ENCODE measurements at places on chromosomes 7 and 10.
A peak's percentile ranks its signal among the peaks of the same experiment; 100 is the strongest.

DNA sequence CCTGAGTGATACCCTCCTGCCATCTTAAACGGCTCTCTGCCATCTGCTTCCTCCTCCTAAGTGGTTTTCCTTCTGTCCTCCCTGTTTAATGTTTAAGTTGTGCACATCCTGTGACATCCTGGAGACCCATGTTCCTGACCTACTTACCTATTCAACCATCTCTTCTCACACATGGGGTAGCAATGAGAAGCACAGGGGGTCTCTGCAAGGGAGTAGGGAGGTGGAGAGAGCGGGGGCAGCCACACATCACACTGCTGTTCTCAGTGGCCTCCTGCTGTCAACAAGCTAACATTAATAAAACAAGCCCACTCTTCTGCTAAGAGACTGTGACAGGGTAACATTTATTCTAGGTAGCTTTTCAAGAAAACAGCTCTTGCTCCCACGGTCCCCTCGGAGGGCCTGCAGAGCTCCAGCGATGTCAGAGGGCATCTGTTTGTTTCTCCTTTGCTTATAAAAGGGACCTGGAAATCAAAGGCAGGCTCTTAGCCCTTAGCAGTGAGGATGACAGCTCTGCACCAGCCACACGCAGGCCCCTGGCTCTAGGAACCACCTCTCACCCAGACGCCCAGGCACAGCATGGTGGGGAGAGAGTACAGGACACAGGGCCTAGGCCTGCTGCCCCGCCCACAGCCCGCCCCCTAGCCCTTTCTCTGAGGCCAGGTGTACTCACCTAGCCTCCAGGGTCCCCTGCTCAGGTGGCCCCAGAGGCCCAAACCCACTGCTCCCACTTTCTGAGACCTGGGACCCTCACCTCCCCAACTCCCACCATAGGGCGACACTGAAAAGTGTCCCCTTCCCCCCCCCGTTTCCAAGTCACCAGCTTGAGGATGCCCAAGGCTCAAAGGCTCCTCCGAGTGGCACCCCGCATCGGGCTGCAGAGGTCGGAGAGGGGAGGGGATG, 943 bp upstream of the SLC18A2 start:
- no peak for DNase-seq

DNA sequence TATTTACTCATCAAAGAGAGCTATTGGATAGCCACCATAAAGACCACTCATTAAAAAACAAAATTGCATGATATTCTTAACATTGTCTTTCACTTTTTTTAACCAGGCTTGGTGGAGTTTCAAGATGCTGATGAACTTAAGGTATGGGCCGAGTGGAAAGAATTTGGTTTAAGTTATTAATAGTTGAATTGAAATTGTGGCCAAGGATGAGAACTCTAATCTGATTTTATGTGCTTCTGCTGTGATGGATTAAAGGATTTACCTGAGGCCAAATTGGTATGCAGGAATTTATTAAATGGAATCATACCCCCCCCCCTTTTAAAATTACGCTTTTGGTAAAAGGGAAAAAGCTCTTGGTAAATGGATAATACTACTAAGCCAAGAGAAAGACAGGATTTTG, 33.8 kb upstream of the TOMM7 start:
- DNase-seq = no peak

- no peak for DNase-seq
Observed at GRCh38 chr7:37336259-37336658, 112.4 kb downstream of the ELMO1 start.

DNA sequence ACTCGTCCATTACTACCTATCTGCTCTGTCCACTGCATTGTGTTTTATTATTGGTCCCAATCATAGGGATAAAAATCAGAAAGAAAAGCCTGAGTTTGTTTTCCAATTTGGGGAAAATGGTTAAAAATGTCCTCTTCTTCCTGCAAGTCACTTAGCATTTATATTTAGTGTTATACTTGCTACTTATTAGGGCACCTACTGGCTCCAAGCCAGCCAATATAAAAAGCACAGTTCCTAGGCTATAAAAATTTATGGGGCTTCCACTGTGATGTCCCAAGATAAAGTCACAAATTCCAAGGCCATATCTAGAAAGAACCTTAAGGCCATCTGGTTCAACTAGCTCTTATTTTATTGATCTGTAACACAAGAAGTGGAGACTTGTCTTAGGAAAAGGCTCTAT, 3.2 kb downstream of the SLC35B4 start:
- no peak for DNase-seq

DNA sequence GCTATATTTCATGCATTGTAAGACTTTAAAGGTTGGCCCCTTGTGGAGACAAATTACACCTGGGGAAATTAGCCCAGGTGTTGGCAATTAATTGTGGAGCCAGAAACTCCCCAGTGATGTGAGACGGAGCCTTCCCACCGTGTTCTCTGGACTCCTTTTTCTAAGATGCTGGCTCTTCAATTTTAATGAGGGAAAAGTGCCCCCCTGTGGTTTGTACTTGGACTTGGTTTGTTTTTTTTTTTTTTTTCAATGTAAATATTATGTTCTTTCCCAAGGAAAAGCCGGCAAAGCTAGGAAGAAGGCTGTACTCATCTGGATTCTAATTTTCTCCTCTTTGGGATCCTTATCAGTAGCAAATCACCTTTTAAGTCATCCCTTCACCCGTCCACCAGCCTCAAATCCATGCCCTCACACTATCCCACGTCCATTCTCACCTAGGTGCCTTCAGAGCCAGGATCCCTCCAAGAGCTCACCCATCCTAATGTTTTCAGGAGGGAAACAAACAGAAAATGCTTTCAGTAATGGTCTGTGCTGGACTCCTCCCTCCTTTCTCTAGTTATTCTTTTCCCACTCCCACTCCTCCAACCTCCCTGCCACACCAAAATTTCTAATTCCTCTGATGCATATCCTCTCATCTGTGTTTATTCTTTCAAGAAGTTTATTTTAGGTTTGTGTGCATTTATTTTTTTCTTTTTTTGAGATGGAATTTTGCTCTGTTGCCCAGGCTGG, 20.4 kb upstream of the ST8SIA6 start:
- DNase-seq = no peak

- no peak for DNase-seq
Observed at GRCh38 chr7:99955247-99955646, 20.6 kb downstream of the AZGP1 start.

DNA sequence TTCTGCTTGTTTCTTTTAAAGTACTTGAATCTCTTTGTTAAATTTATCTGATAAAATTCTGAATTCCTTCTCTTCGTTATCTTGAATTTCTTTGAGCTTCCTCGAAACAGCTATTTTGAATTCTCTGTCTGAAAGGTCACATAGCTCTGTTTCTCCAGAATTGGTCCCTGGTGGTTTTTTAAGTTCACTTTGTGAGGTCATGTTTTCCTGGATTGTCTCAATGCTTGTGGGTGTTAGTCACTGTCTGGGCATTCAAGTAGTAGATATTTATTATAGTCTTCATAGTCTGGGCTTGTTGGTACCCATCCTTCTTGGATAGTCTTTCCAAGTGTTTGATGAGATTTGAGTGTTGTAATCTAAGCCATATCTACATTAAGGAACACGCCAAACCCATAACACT, 1060.6 kb downstream of the LRMDA start:
- DNase-seq = no peak

- DNase-seq = no peak
Observed at GRCh38 chr7:139807009-139807408, 22.1 kb upstream of the TBXAS1 start.

GRCh38 chr7:152969335-152969734, 209.8 kb downstream of the ACTR3B start:
- DNase-seq = no peak

DNA sequence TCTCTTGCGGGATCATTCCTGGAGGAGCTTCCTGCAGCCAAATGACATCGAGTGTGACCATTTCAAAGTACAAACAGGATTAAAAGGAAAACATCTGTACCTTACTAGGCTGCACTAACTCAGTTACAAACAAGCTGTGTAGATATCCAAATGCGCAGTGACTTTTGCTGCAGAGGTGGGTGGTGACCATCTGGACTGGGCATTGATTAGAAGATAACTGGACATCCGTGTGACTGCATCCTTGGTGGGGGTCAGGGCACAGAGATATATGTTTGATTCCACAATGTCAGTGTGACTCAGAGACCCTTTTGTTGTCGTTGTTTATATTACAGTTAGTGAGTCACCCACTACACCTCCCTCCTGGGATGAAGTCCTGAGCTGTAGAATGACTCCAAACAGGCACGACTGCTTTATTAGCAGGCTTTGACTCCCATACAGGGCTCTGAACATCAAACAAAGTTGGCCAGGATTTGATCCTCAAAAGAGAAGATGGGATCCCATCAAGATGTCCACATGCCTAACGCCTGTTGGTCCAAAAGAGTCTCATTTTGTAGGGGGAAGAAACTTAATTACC, 56.7 kb upstream of the SDK1 start:
- DNase-seq = no peak

- DNase-seq = no peak
Observed at GRCh38 chr10:26408858-26409494, 29.2 kb upstream of the APBB1IP start.

DNA sequence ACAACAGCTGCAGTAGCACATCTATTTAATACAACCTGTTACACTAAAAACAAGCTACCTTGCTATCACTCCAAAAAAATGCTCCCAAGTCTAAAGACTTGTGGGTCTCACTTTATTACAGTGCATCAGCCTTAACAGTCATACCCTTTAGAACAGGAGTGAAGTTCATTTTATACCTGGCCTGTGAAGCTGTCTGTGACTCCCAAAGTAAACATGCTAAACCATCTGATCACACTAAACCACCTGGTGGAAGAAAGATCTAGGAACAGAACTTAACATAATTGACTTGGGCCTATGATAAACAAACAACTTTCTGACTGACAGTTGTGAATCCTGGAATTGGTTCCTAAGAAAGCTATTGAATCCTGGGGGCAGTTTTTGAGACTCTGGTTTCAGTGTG, 80.9 kb upstream of the ATP6V0A4 start:
- no peak for DNase-seq

GRCh38 chr10:35447693-35448407, 111.5 kb downstream of the CCNY start:
- DNase-seq = peak; percentile 32
